Stimulated activated CD8-positive, alpha-beta memory T cell treated with anti-CD3 and anti-CD28 coated beads, Interleukin-4, amount 100 ng/mL, for 4 hours (primary cell): ENCODE measurements at places on chromosomes 12 and 14.

DNA sequence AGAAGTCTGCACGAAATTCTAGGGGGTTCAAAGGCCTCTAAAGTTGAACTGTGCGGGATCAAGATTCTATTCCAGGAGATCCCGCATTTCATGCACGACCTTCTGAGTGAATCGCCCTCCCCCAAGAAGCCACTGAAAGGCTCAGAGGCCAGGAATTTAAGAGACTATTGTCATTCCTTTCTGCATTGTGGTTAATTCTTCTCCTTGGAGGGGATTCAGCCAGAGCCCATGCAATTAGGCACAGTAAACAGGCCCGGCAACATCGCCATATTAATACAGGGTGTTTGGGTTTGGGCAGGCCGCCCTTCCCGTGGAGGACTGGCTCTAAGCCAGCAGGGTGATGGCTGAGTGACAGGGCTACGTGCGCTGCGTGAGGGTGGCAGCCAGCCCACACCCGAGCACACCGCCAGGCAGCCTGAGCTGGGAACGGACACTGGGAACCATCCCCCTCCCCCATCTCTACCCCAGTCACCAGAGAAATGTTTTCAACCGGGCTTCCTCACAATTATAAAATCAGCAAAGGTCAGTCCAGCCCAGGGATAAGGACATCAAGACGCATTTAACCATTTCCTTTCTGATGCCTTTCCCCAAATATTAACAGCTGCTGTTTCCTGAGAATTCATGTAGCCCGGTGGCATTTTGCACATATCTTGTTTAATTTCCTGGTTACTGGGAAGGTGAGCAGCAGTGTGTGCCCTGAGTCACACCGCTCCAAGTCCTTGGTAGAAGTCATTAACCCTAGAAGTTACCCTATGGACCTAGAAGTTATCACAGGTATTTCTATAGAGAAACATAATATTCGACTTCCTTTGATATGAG lies 12.5 kb downstream of the EGLN3 start:
- DNase-seq: no peak

DNA sequence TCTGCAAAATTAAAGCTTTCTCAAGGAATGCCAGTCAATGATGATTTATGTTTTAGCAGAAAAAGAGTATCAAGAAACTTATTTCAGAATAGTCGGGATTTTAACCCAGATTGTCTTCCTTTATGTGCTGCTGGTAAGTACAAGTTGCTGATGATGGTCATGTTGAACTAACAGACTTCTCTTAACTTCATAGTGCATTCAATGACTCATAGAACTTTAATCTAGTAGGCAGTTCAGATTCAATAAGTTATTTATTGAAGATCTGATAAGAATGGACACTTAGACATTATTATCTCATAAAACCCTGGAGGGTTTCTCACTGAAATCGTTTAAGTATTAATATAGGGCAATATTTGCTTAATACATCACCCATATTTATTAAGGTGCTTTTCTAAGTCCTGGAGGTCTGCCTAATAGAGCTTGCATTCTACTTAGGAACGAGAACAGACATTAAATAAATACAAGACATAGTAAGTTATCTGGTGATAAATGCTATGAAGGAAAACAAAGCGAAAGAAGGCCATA lies 33.8 kb downstream of the TOGARAM1 start:
- DNase-seq: no peak

- DNase-seq: no peak
These were observed at the start of gene NXPH4 for GRCh38 chr12:57216014-57216911. TSS of gene NXPH4 (plus strand) at chr12:57216794. CDS start at chr12:57216970, 176 bp downstream.

DNA sequence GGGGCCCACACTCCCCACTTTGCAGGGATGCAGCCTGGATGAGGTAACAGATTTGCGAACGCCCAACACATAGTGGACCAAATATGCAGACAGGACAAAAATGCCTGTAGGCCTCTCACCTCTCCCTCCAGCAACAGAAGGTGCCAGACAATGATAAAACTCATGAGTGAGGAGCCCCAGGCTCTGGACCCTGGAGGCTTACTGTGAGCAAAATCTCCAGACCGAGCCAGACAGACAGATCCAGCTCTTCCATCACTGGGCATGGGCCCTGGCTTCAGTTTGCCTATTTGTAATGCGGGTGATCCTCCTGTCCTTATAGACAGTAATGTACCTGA lies 42.3 kb downstream of the IRF2BPL start:
- DNase-seq: no peak

- no peak for DNase-seq
These were observed 4.7 kb downstream of the FOS start for GRCh38 chr14:75283162-75283832.

DNA sequence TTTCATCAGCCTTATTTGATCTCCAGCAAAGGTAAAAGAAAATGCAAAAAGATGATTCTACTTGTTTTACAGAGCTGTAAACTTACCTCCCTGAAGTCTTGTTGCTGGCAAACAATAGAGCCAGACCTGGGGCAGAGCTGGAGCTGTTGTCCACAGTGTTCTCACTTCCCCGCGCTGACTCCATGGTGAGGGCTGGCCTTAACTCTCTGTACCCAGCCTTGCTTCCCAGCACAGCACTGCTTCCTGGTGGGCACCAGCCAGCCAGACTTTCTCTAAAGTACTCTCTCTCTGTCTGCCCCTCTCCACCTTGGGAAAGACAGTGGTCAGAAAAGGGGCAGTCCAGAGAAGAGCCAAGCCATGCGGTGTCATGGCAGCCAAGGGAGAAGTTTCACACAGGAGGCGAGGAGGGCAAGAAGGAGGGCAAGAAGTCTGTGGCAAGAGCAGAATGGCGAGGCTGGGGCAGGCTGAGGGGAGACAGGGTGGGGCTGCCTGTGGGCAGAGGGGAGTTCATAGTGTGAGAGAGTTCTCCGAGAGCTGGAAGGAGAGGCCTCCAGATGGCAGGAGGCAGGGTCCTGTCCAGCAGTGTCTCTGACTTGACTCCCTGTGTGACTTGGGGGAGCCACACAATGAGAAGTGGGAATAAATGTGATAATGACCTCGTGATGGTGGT lies 9.3 kb downstream of the EVL start:
- no peak for DNase-seq
